ENCODE measurements at places on chromosomes 4 and X.

- no peak for DNase-seq
Measured at GRCh38 chr4:954211-955020, 19.0 kb downstream of the DGKQ start.

DNA sequence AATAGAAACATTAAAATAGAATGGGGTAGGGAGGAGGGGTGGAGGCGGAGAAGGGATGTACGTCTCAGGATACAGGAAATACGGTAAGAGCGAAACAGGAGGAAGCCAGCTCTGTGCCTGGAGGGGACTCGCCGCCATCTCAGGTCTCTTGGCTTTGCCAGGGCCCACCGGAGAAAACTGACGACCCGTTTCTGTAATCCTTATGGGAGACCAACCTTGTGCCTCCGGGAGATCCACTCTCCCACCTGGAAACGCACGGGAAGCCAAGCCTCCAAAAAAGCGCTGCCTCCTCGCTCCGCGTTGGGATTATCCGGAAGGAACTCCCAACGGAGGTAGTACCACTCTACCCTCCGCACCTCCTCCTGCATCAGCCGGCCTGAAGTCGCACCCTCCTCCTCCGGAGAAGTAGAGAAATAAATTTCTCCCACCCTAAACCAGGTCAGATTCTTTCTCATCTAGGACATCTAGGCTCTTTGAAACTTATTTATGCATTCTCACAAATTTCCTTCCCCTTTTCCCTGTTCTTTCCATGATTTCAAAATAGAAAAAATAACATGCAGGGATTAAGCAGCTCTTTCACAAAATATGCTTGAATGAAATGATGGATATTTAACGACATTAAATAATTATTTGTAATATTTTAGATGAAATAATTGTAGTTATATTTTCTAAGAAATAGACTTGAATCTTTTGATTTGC, at the start of gene NBDY:
NBDY (plus strand) TSS at position 92 of the 699 bp plus-strand sequence; CDS start at position 203, 111 bp downstream.
- DNase-seq, result no peak

DNA sequence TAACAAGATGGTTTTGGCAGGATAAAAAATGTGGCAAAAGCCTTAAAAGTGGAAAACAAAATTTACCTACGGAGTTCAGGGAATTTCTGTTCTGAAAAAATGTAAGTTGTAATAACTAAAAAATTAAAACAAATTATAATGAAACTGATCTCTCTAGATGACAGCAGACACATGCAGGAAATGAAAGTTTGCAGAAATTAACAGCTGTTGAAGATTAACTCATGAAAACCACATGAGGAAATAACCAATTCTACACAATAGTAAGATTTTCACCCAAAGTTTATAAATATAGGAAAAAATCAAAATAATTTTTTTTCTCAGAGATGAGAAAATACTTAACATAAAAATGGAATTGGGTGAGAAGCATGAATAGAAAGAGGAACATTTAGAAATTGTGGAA, 47.5 kb upstream of the UGT2B15 start:
- DNase-seq, result no peak

GRCh38 chrX:97751016-97751415, 867.3 kb downstream of the RPA4 start:
- no peak for DNase-seq

DNA sequence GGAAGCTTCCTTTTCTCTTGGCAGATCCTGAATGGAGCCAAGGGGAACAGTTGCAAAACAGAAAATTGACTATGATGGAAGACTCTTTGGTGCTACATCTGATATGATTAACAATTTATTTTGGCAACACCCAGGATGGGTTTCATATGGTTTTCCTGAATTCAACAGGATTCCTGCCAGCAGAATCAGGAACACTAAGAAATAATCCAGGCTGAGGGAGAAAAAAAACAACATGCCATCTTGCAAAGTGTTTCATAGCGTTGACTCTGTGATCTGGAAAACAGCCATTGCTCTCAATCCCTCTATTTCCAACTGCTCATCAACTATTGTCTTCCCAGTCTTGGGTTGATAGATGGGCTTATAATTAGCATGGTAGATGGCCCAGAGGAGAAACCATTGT, 303.8 kb upstream of the KLF3 start:
- DNase-seq, result no peak

GRCh38 chr4:55610381-55610780, 18.3 kb upstream of the PDCL2 start:
- no peak for DNase-seq

DNA sequence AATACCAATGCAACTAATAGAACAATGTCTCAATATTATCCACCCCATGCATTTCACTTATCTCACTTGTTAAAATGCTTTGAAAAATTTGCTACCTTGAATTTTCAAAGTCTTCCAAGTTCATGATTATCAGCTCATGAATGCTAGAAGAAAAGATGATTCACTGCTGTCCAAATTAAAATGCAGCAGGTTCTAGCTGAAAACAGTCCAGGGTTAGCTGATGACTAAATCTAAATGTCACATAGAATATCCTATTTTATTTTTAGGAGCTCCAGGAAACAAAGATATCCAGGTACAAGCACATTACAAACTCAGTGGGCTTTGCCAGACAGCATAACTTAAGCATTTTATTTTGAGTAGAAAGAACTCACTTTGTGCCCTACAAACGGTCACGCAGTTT, 38.0 kb upstream of the SPARCL1 start:
- no peak for DNase-seq

DNA sequence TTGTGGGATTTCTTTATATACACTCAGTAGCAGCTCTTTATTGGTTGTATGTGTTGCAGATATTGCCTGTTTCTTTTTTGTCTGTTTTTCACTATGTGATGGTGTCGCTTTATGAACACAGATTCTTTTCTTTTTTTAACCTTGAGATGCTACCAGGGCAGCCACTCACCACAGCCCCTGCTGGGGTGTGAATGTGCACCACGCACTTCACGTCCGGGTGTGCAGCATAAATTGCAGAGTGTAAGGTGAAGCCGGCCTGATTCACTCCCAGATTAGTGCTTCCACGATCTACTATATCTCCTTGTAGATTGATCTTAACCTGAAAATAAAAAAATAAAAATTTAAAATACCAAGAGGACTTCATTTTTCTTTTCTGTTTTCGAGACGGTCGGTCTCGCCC, 71.4 kb downstream of the FAM193A start:
- DNase-seq, result no peak

DNA sequence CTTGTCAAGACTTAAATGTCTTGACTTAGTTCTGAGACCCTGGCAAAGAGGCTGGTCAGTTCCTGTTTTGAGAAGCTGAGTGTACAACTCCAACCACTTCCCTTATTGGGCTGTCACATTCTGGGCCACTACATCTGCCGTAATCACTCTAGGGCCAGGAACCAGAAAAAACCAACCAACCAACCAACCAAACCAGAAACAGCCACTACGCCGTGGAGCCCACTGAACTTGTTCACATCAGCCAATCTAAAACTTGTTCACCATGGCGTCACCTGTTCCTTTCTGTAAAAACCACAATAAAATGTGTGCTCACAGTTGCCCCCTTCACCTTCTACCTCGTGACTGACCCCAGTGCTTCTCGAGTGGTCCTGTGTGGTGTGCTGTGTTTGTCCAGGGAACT, 107.3 kb downstream of the JADE1 start:
- DNase-seq, result no peak

DNA sequence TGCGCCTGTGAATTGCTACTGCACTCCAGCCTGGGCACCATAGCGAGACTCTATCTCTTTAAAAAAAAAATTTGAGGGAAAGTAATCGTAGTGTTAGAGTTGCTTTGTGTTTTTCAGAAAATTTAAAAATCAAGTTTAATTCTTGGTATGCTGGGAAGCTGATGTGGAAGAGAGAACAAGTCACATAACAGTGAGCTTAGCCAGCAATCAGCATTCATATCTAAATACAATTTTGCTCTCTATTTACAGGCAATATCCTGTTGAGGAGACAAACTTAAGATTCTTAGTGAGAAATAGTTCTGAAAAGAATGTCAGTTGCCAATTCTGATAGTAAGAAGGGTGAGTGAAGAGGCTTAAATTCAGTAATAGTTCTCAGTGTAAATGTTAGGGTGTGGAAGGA, 9.6 kb upstream of the NDUFC1 start:
- DNase-seq, result no peak

GRCh38 chr4:54566608-54567007, 91.1 kb upstream of the KIT start:
- no peak for DNase-seq

DNA sequence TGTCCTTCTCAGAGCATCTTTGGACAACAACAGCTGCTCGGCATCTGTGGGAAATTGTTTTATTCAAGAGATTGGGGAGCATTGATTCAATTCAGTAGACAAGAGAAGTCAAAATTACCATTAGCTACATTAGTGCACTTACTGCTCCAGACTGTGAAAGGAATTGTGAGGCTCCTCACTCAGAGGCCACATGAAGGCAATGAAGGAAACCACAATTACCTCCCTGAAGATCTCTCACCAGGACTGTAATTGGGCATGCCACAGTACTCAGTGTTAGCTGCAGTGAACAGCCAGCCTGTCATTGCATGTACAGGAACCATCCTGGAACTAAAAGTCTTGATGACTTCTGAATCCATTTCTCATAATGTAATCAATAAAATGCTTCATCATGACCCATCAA, 144.8 kb downstream of the PPA2 start:
- no peak for DNase-seq

- no peak for DNase-seq
Measured at GRCh38 chr4:5823542-5824211, 69.2 kb downstream of the CRMP1 start.

- DNase-seq, result no peak
Measured at GRCh38 chrX:10178866-10179463, 22.2 kb downstream of the CLCN4 start.

DNA sequence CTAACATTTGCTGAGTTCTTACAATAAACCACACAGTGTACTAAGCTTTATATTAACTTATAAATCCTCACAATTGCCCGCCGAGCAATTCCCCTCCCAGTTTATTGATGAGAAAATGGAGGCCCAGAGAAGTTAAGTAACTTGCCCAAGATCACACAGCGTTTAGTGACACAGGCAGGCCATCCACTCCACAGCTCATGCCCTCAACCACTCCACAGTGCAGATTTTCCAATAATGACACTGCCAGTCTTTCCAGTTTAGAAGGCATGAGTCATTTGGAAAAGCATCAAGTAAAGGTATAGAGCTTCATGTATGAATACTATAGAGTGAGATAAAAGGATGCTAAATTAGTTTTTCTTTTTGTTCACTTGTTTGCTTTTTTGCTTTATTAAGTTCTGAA, 208.5 kb downstream of the CAMK2D start:
- no peak for DNase-seq

DNA sequence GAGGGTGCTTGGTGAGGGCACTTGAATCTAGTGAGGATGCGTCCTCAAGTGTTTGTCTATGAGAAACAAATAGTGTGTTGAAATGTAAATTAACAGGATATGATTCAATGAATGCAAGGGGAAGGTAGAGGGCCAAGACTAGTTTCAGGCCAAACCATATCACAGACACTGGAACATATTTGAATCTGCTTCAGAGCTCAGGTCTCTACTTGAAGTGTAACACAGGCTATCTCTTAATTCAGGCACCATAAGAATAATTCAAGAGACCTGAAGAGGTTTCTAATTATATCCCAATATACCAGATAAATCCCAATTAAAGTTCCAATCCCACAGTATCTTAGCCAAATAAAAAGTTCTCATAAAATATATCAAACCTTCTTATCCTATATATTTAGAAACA, 146.5 kb upstream of the INTU start:
- DNase-seq, result no peak

- no peak for DNase-seq
Measured at GRCh38 chrX:133854290-133854689, 131.1 kb downstream of the GPC3 start.

DNA sequence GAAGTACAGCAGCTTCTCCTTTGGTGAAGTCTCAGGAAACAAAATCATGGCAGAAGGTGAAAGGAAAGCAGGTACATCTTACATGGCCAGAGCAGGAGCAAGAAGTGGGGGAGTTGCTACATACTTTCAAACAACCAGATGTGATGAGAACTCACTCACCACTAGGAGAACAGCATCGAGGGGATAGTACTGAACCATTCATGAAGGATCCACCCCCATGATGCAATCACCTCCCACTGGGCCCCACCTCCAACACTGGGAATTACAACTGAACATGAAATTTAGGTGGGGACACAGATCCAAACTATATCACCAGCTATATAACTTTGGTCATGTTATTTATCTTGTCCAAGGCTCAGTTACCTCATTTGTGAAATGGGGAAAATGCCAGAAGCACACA, 159.4 kb downstream of the OPHN1 start:
- no peak for DNase-seq

- DNase-seq, result no peak
Measured at GRCh38 chr4:8167815-8168214, 9.2 kb upstream of the ABLIM2 start.

- no peak for DNase-seq
Measured at GRCh38 chrX:122866532-122866931, 317.5 kb upstream of the GRIA3 start.

- no peak for DNase-seq
Measured at GRCh38 chr4:89511776-89512175, 204.2 kb upstream of the GPRIN3 start.

GRCh38 chr4:173288698-173289352, 45.3 kb downstream of the HMGB2 start:
- no peak for DNase-seq

DNA sequence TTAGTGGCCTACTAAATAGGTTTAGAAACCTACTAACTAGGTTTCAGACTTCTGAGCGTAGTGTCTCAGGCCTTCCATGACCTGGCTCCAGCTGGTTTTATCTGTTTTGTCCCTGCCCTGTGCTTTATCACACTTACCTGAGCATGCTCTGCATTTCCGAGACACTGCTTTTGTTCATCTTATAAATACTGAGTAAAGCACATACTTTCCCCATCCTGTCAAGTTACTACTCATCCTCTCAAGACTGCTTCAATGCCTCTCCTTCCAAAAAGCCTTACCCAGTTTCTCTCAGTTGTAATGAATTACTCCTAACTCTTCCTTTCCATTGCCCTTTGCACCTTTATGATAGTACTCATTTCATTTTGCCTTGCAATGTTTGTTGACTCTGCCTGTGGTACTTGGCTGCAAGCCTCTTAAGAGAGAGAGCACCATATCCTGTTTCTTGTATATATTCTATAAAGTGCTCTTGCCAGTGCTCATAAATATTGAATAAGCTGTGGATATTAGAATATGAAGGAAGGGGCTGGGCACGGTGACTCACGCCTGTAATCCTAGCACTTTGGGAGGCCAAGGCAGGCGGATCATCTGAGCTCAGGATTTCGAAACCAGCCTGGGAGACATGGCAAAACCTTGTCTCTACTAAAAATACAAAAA, 34.4 kb downstream of the SLAIN2 start:
- DNase-seq, result peak; percentile 38

DNA sequence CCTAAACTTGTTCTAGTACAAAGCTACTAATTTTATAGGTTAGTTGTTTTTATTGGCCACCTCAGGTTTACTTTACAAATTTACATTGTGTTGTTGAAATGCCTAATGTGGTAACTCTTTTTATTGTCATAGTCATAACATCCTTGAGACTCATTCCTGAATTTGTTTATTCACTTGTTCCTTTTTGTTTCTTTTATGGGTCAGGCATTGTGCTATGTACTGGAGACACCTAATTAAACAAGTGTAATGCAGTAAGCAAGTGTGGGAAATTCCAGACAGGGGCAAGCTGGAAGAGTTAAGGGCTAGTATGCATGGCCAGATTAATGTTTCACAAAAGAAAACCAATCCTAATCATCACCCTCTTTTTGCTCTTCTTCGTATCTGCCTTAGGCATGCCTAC, 30.5 kb upstream of the TTC29 start:
- DNase-seq, result no peak

All from HS-27A (cell line).